Lung microvascular endothelial cell (primary cell): ENCODE measurements at places on chromosomes 16 and 17. TPM values are rescaled to one million over a fixed set of nuclear protein-coding genes. Genes with fewer than 3 reads are reported as not detected.

- no peak for DNase-seq
These were observed 790 bp downstream of the TRADD start for GRCh38 chr16:67158637-67159600.

KRT222 gene
- not detected in 2 replicates for total RNA-seq

GRCh38 chr16:53456625-53457024 lies 22.4 kb downstream of the RBL2 start:
- DNase-seq, result no peak

DNA sequence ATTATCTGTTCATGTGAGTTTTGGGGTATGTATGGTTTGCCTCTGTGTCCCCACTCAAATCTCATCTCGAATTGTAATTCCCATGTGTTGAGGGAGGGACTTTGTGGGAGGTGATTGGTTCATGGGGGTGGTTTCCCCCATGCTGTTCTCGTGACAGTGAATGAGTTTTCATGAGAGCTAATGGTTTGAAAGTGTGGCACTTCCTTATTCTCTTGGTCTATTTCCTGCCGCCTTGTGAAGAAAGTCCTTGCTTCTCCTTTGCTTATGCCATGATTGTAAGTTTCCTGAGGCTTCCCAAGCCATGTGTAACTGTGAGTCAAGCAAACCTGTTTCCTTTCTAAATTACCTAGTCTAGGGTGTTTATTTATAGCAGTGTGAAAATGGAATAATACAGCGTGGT lies 128.1 kb upstream of the HS3ST4 start:
- DNase-seq, result no peak

DNA sequence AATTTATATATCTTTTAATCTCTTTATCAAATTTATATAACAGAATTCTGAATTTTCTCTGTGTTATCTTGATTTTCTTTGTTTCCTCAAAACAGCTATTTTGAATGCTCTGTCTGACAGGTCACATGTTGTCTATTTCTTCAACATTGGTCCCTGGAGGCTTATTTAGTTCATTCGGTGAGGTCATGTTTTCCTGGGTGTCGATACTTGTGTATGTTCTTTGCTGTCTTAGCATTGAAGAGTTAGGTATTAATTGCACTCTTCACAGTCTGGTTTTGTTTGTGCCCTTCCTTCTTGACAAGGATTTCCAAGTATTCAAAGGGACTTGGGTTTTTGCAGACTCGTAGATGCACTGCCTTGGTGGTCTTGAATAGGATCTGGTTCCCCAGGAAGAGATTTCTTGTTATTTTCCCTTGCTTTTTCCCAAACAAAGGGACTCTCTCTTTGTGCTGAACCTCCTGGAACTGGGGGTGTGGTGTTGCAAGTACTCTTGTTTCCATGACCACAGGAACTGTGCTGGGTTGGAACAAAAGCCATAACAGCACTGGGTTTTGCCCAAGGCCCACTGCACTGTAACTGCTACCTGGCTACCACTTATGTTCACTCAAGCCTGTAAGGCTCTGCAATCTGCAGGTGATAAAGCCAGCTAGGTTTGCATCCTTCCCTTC lies 1483.0 kb downstream of the CDH8 start:
- DNase-seq, result no peak
